ENCODE measurements at places on chromosomes 16 and 17.

GRCh38 chr17:44847586-44847985, at the start of gene HIGD1B:
TSS of gene HIGD1B (plus strand) at chr17:44847883. CDS start at chr17:44848153, 270 bp downstream.
- DNase-seq = no peak

DNA sequence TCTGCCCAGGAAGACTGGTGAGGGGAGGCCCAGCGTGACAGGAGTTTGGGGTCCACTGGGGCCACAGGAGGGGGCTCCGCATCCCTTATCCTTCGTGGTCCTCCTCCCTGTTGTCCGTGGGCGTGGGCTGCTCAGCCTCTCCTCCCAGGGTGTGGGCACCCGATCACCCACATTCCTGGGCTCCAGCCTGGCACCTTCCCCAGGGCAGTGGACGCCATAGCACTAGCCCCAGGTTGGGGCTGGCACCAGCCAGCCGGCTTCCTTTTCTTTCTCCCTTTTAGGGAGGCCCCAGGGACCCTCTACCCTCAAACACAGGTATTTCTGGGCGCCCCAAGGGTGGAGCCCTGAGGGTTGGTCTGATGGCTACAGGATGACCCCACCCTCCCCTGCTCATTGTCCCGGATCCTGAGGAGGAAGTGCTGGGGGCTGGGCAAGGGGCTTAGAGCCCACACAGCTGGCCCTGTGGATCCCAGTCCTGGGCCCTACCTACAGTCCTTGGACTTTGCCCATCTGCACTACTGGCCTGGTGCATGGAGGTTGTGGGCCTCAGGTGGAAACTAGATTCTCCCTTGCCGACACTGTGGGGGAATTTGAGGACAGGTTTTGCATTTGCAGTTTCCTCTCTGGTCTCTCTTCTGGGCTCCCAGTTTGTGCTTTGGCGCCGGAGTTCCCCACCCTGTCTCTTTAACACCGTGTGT, 1.1 kb downstream of the KIF1C start:
- no peak for DNase-seq

- no peak for DNase-seq
Measured at GRCh38 chr16:51184702-51185433, 33.8 kb upstream of the SALL1 start.

DNA sequence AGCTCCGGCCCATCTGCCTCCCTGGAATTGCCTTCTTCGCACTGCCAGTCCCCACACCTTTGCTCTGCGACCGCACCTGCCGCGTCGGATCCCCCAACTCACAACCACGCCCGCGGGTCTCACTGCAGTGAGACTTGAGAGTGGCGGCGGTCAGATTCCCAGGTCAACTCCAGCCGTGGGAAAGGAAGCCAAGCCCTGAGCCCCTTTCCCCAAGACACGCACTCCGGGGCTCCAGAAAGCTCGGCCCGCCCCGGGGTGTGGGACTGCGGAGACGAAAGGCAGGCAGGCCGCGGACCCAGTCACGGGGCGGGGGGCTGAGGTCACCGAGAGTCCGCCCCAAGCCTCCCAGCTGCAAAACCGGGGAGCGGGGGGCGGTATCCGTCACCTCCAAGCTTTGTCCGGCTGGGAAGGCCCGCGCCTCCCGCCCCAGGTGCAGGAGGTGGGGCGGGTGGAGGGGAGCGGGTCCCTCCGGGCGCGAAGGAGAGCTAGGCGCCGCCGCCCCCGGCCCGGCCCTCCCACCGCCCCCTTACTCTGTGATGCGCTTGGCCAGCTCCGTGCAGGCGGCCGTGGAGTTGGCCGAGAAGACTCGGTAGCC, 615 bp downstream of the PRPSAP1 start:
- no peak for DNase-seq

DNA sequence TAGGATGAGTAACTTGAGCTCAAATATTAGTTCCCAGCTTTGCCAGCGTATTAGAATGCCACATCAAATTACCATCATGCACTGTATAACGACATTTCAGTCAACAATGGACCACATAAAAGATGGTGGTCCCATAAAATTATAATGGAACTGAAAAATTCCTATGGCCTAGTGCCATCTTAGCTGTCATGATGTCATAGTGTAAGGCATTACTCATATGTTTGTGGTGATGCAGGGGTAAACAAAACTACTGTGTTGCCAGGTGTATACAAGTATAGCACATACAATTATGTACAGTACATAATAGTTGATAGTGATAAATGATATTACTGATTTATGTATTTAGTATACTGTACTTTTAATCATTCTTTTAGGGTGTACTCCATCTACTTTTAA, 54.4 kb upstream of the NETO2 start:
- no peak for DNase-seq

- DNase-seq = no peak
Measured at GRCh38 chr17:64145375-64145750, 15.4 kb upstream of the ERN1 start.

DNA sequence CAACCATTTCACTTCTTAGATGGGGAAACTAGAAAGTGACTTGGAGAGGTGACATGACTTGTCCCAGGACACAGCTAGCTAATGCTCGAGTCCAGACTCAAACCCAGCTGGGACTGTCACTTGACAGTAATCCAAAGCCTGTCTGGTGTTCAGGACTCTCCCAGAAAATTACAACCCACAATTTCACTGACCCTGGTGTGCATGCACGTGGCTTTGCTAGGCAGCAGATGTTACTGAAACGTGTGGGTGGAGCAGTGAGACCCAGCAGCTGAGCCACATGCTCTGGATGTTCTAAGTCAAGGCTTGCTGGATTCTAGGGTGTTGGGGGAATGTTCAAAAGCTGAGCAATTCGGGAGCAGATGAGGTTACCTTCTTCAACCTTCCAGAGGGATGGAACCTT, 364.6 kb downstream of the GRIN2A start:
- no peak for DNase-seq

DNA sequence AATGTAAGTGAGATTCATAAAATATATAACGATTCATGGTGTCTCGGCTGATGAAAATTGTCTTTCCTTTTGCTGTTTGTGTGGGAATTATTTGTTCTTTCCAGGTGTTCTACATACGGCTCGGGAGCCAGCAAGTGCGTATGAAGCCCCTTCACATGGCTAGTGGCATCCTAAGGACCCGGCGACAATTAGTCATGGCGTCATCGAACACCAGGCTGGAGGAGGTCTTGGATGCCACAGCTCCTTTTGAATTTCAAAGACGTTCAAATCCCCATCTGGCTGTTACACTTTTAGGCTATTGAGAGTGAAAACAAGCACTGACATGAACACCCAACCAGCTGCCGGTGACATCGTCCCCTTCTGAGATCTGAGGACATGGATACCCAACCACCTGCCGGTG, 397.7 kb upstream of the TNRC6C start:
- DNase-seq = no peak

DNA sequence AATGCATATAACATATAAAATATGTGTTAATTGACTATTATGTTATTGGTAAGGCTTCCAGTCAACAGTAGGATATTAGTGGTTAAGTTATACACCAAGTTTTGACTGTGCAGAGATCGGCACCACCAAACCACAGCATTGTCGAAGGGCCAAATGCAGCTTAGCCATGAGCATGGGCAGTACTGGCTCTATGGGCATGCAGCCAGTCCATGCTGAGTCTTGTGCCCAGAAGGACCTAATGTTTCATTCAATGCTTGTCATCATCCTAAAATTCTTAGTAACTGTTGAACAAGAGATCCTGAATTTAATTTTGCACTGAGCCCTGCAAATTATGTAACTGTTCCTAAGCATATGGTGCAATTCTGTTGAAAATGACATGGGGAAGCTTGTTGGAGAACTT, 233.4 kb upstream of the HS3ST3A1 start:
- DNase-seq = no peak

DNA sequence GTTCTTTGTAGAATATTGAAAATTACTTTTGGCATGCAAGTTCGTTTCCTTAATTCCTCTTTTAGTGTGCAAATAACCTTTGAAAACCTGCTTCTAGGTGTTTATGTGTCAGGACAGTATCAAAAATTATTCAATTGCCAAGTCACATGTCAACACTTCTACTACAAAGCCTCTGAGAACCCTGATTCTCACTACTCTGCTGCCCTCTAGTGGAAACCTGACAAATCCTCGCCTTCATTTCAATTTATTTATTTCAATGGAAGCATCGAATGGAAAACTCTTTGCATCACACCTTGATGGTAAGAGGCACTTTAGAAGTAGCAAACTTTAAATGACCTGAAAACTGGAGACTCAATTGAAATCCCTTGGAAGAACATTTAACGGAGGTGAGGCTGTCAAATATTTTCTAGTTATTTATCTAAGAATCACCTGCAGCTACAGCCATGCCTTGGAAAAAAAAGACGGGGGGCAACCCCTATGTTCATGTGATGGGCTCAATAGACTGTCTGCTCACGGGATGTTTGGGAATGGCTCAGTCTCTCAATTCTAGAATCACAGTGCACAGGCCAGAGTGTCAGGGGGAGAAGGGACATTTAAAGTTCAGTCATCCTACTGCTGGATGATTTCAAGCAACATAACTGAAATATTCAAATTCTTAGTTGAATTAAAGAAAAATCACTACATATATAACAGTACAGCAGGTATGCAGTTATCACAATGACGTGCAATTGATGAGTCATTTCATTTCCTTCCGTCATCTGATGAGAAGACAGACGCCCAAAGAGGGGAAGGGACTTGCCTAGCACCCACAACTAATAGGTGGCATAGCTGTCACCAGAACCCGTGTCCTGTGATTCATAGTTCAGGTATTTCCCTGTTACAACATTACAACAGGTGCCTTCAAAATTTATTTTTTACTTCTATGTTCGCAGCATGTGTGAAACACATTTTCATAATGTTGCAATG, 563.9 kb downstream of the TOX3 start:
- no peak for DNase-seq

- DNase-seq = no peak
Measured at GRCh38 chr17:57293077-57293476, 36.8 kb downstream of the MSI2 start.

DNA sequence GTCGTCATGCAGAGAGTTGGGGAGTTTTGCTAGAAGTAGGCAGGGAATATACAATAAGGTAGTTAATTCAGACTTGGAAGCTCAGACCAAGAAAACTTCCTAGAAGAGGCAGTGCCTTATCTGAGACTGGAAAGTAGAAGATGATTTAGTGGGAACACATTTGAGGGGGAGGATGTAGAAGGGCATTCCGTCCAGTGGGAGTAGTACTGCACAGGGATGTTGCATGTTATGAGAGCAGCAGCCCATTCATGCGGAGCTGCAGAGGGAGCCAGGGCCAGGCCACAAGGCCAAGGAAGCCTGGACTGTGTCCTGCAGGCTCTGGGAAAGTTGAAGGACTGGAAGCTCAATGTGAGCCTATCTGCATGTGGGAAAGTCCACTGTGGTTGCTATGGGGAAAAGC, 344.5 kb upstream of the EEF2KMT start:
- DNase-seq = no peak

- DNase-seq = no peak
Measured at GRCh38 chr17:57806167-57806830, 43.5 kb downstream of the MRPS23 start.

GRCh38 chr16:4344983-4345835, 5.9 kb downstream of the PAM16 start:
- no peak for DNase-seq

DNA sequence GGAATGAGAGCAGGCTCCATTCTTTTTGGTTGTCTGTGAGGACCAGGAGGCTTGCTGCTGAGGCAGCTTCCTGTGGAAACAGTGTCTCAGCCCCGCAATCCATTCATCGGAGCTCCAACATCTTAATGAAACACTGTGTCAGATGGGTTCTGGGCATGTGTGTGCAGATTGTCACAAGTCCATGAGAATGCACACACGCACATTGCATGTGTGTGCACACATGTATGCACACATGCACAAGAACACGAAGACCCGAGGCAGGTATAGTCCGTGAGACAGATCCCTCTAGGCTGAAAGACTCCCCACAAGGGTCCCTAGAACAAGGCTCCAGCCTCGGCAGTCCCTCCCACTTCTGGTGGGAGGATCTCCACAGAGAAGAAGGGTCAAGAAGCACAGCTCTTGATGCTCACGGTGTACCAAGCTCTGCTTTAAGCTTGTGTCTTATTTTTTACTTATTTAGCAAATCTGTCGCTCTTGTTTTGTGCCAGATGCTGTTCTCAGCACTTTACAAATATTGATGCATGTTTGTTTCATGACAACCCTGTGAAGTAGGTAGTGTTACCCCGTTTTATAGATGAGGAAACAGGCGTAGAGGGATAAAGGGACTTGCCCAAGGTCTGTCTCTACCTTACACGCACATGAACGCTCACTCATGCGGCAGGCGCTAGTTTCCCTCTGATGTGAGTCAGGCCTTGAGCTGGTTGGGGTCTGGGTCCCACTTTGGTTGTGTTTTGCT, 213.1 kb downstream of the SEC14L1 start:
- DNase-seq = no peak

DNA sequence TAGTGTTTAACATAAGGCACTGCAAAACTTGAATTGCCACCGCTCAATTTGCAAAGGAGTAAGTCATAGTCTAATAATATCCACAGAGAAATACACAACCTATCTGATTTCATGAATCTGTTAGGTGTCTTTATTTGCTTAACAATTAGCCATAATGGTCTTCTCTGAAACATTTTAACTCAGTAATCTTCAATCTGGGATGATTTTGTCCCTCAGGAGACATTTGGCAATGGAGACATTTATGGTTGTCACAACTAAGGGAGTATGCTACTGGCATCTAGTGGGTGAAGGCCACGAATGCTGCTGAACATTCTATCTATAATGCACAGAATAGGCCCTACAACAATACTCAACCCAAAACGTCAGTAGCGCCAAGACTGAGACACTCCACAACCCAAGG, 4.3 kb downstream of the UBE2G1 start:
- DNase-seq = no peak

GRCh38 chr17:49407086-49407485, 7.6 kb downstream of the PHB1 start:
- no peak for DNase-seq

DNA sequence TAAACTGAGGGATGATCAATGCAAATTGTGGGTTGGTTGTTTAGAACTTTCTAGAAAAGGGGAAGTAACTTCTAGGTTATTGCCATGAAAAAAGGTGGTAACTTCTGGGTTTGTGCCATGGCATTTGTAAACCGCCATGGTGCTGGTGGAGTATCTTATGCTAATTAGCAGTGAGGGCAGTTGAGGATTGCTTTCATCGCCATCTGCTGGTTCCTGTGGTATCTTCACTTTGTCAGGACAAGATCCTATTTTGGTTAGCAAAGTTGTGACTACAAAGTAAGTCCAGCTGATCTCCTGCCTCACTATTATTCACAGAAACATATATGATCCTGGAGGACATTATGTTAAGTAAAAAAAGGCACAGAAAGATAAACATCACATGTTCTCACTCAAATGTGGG, 1332.3 kb downstream of the CDH11 start:
- no peak for DNase-seq

Data from HS-5 (cell line).